ENCODE measurements at places on chromosomes 4 and X. TPM values are rescaled to one million over a fixed set of nuclear protein-coding genes. Genes with fewer than 3 reads are reported as not detected.

The IL1RAPL1 gene
- total RNA-seq: 0.23 TPM

The SMIM31 gene
- 1.8 TPM for total RNA-seq

The GNPDA2 gene
- total RNA-seq: 13.2 TPM

The CXCR3 gene
- 1.1 TPM for total RNA-seq

The BEX1 gene
- total RNA-seq: 19.8 TPM

DNA sequence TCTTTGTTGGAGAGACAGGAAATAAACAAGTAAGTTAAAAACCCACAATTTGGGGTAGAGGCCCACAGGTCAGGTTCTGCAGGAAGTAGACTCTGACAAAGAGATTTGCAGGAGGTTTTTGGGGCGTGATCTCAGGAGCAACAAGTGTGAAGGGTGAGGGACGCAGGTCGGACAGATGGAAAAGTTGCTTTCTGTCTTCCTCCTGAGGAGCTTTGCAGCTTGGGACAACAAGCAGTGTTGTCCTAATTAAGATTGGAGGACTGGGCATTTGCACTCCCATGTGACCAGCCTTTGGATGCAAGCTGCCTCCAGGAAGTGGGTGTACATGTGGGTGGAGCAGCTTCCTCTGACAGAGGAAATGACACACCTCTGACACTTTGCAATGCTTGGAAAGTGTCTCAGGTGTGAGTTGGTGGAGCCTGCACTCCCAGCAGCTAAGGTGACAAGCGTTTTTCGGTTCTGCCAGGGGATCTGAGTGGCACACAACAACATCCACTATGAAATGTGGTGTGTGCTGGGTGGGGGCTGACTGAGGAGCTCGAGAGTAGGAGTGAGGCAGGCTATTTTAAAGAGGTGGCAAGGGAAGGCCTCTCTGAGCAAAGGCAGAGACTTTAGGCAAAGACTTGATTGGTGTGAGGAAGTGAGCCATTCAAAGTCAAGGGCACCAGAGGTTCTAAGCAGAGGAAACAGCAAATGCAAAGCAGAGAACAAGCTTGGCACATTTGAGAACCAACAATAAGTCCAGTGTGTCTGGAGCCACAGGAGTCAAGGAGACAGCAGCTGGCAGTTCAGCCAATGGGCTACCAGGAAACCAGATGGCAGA is 339.8 kb upstream of the GATB start:
- DNase-seq: no peak

DNA sequence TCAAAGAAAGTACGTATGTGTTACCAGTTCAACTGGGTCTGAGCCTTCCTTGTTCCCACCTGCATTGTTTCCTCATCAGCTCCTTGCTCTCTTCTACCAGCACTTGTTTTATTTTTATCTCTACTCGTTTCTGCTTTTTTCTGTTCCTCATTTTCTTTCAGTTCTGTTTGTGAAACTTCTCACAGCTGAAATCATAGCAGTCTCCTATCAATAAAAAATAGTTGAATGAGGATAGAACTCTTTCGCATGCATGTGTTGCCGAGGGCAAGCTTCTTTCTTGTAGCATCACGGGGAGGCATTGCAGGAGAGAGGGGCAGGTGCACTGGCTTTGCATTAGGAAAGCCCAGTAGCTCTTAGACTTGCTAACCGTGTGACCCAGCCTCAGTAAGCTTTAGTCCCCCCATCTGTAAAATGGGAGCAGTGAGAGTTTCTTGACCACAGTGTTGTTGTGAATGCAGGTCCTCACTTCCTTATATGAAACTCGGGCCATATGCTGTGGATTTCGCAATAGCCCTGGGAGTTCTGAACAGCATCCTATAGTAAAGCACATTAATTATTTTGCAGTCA is 24.7 kb downstream of the OFD1 start:
- DNase-seq: no peak

GRCh38 chrX:103275947-103276567 is 493 bp downstream of the TCEAL5 start:
- DNase-seq: no peak

GRCh38 chr4:75069493-75070074 is 136.7 kb downstream of the PARM1 start:
- no peak for DNase-seq

DNA sequence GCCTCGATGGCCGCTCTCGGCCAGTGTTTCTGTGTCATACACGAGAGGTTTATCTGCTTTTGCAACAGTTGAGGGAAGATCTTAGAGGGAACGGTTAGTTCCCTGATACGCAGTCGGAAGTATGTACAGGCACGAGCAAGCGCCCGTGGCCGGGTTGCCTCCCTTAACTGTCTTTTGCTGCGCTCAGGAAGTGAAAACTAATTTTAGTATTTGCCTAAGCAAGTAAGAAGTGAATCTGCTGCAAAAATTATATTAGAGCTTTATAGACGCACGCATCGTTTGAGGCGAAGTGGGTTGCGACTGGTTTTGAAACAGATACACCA is 695 bp downstream of the MTM1 start:
- no peak for DNase-seq
